ENCODE measurements at places on chromosomes 12 and 14.

GRCh38 chr12:82223426-82223825 is 134.8 kb downstream of the CCDC59 start:
- DNase-seq: no peak

DNA sequence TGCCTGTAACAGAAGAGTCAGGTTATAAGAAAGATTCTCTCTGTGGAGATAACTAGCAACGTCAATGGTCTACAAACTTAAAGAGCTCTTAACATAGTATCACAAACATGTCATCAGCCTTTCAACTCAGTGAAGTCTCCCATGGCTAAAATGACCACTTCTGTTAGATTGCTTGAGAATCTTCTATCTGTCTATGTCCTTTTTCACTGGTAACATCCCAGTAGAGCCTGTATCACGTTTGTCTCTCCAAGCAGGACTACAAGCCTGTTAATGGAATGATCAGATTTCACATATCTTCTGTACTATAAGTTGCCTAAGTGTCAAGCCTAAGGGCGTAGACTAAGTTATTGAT is 50.7 kb downstream of the SLC2A13 start:
- no peak for DNase-seq

DNA sequence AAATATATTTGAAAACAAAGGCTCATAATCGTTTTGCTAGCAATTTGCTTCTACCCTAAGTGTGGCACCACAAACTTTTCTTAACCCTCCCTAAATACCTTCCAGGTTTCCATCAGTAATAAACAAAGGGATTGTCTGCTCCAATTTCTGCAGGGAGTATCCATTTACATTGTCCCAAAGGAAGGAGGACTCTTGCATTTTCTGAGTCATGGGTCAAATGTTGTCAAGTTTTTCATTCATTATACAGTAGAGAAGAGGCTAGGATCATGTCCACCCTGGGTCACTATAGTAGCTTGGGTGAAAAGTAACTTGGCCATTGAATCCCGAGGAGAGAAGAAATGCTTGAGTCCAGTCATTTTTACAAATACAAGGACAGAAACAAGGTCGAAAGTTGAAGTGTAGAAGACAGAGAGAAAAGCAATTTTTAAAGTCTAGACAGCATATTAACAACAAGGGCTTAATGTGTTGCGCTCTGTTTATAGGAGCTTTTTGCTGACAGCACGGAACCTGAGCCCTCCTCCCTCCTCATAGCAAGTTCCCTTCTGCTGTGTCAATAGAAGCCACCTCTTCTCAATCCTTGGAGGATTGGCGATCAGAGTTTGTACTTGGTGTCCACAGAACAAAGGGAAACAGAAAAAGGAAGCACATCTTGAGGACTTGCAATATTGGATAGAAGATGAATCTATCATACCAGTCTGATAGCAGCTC is 53.1 kb downstream of the TMEM30B start:
- no peak for DNase-seq

- DNase-seq: no peak
Observed at GRCh38 chr12:123132951-123133619, 17.8 kb downstream of the PITPNM2 start.

DNA sequence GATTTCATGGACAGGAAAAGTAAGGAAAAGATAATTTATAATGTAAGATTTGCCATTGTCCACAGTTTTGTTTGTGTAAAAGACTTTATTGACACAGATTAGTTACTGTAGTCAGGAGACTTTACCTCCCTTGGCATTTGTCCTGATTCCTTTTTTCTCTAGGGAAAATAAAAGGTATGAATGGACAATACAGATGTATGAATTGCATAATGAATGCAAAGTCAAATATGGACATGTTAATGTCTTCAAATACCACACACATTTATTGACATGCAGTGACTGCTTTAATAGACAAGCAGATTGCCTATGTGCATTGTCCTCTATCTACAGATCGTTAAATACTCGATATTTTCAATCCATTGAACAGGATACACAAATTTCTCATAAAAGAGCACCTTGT is 999.7 kb upstream of the SEL1L start:
- no peak for DNase-seq

All from NB4 (cell line).